CMK (cell line): ENCODE measurements at places on chromosomes 16 and 17.

DNA sequence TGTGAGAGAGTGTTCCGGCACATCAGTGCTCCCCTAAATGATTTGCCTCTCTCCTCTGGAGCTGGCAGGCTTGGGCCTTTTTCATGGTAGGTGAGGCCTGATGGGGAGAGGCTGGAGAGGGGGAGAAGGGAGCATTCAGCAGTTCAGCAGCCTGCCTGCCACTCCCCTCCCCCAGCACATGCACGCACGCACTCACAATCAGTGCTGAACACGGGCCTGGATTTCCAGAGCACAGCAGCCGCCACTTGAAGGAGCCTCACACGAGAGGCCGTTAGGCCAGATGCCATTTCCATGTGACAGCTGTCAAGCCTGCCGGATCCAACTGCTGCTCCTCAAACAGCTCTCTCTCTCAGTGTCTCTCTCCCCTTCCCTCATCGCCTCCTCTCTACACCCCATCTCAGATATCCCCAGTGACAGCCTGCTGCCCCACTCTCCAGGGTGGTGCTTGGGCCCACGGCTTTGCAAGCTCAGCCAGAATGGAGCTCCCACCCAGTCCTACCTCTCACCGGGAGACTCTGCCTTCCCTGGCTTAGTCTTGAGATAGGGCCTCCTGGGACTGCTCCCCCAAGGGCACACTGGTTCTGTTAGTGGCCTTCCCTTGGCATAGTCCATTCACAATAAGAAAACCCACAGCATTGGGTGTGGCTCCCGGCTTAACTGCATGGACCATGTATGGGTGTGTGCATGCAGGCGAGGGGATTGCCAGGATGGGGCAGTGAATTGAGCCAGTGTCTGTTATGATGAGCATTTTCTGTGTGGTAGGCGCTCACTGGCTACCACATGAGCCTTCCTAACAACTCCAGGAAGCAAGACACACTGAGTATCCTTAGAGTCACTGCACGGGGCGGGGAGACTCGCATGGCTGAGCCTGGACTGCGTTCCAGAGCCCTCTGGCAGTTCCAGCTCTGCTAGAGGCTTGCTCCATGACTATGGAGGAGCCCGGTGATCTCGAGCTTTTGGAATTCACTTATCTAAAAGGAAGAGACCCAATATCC is 226.2 kb downstream of the CCDC182 start:
- DNase-seq, result no peak

- no peak for DNase-seq
Measured at GRCh38 chr17:71237903-71238538, 882.8 kb upstream of the SOX9 start.

- peak; percentile 39 for DNase-seq
Measured at GRCh38 chr17:19867329-19868078, at the start of gene ULK2. ULK2 (minus strand) TSS chr17:19867936; CDS start chr17:19867417, 519 bp downstream.

DNA sequence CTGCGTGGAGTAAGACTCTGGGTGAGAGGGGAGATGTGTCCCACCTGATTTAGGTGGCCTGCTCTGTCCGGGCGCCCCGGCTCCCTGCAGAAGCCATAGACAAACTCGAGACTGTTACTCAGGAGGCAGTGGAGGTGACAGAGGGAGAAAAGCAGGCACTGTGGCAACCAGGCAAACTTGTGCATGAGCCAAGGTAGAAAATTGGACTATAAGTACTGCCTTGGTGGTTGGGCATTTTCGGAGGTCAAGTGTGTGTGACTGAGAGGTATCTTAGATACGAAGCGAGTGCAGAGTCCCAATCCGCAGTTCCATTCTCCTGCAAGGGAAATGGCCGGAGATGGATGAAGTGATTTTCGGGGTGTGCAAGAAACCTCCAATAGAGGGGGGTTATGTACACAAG is 27.1 kb upstream of the SPACA3 start:
- no peak for DNase-seq

- no peak for DNase-seq
Measured at GRCh38 chr16:64121473-64121872, 1000.4 kb downstream of the CDH11 start.

DNA sequence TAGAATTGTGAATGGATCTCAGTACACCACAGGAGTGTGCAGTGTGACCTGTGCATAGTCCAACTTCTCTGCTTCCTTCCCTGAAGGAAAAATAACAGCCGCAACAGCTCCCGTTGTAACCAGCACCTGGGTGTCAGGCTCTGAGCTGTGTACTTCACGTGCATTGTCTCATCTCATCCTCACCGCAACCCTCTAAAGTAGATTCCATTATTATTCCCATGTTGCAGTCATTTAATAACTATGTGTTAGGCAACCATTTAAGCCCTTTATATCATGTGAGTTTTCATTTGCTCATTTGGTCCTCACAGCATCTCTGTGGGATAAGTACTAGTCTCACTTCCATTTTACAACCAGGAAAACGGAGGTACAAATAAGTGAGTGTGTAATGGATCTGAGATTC is 247.0 kb upstream of the MAF start:
- no peak for DNase-seq
